T-cell (primary cell): ENCODE measurements at places on chromosomes 4 and X. TPM values are rescaled to one million over a fixed set of nuclear protein-coding genes. Genes with fewer than 3 reads are reported as not detected.

Gene SLIT2
- total RNA-seq = not detected

Gene LONRF3
- total RNA-seq = 10.7 TPM

Gene TAF7L
- total RNA-seq = not detected

Gene GAB1
- 1.7 TPM for total RNA-seq

Gene FGG
- 3.6 TPM for total RNA-seq

Gene XAGE1A
- not detected for total RNA-seq

Gene C4orf36
- total RNA-seq = not detected

Gene EGF
- 0.20 TPM for total RNA-seq

Gene CCKAR
- not detected for total RNA-seq

Gene GATA1
- total RNA-seq = 0.64 TPM

Gene NAA11
- not detected for total RNA-seq

Gene XPNPEP2
- total RNA-seq = 0.39 TPM

Gene CSN1S1
- not detected for total RNA-seq

Gene ATP2B3
- not detected for total RNA-seq

Gene APLN
- total RNA-seq = not detected

Gene SEC24B
- total RNA-seq = 38.6 TPM

Gene ITM2A
- total RNA-seq = 108 TPM

Gene POU3F4
- total RNA-seq = not detected

Gene TMSB15A
- total RNA-seq = not detected

Gene ADGRG4
- not detected for total RNA-seq

Gene VGLL1
- total RNA-seq = not detected

Gene RAB33A
- total RNA-seq = 16.6 TPM

Gene FAM156B
- 9.8 TPM for total RNA-seq

Gene FMR1
- 60.1 TPM for total RNA-seq

Gene TIMM17B
- total RNA-seq = 49.3 TPM

Gene CRMP1
- 0.20 TPM for total RNA-seq

Gene FLNA
- 1,268 TPM for total RNA-seq

Gene MAPK10
- total RNA-seq = 0.07 TPM

Gene EDA
- total RNA-seq = 12.1 TPM

Gene CT45A3
- not detected for total RNA-seq

Gene UGT2B10
- total RNA-seq = not detected

Gene SCML1
- 25.5 TPM for total RNA-seq

Gene PNMA3
- 9.9 TPM for total RNA-seq

Gene ATP1B4
- total RNA-seq = not detected

Gene MAGEB10
- not detected for total RNA-seq

Gene ETNPPL
- not detected for total RNA-seq

Gene ARX
- not detected for total RNA-seq

Gene HS3ST1
- total RNA-seq = not detected
